Stimulated activated naive B cell treated with anti-CD40 and anti-IgM and Interleukin-4, amounts not matched to agents 10 μg/mL and 1 μg/mL and 100 μg/mL, for 72 hours (primary cell): ENCODE measurements at places on chromosomes 11 and 22.

DNA sequence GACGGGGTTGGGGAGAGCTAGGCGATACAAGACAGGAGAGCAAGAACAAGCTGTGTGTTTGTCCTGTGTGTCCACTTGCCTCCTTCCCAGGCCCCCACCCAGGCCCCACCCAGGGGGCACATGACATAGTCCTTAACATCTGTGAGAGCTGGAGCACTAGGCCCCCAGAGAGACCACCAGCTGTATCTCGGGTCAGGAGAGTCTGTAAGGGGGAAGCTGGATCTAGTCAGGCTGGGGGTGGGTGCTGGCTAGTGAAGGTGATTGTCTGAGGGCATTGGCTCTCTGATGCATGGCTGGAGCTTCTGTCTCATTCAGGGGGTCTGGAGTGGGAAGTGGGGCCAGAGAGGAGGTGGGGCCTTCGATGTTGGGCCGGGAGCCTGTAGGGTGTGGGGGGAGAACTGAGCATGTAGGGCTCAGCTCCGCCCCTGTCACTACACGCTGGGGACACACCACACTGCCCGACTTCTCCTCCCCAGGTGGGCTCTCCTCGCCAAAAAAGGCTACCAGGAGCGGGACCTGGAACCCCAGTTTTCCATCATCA is 571 bp downstream of the P2RX6 start:
- no peak for DNase-seq
- H3K27ac ChIP-seq, result no peak overlapping the region
- no peaks in the 10 kb centered on the region for H3K36me3 ChIP-seq
- H3K4me1 ChIP-seq, result peaks cover 20% of the 10 kb centered on the region
- peak overlapping the region; percentile 85 for H3K4me3 ChIP-seq

DNA sequence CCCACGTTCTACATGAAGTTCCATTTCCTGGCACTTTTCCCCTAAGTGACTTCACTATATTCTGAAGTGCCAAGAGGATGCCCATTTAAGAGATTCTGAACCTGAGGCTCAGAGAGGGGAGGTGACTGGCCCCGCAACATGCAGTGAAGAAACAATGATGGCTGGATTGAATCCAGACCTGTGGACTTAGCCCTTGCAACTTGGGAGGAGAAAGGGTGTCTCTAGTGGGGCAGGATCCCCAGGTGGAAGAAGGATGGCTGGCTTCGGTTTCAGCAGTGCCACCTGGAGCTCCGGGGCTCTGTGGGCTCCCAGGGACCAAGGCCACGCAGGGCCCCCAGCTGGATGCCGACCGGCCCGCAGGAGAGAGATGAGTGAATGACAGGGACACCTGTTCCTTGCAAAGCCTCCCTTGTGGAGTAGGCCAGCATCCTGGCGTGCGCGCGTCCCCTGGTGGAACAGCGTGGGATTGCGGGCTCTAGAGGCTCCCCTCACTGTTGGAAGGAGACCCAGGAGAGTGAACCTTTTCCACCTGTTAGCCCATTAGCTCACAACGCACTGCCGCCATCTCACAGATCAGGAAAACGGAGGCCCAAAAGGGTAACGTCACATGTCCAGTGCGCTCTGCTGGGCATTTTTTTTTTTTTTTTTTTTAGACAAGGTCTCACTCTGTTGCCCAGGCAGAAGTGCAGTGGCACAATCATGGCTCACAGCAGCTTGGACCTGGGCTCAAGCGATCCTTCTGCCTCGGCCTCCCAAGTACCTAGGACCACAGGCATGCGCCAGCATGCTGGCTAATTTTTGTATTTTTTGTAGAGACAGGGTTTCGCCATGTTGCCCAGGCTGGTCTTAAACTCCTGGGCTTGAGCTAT is 104.7 kb downstream of the KIAA1671 start:
- H3K27ac ChIP-seq, result no peak overlapping the region
- no peak overlapping the region for H3K4me3 ChIP-seq
- no peaks in the 10 kb centered on the region for H3K4me1 ChIP-seq
- no peaks in the 10 kb centered on the region for H3K36me3 ChIP-seq

DNA sequence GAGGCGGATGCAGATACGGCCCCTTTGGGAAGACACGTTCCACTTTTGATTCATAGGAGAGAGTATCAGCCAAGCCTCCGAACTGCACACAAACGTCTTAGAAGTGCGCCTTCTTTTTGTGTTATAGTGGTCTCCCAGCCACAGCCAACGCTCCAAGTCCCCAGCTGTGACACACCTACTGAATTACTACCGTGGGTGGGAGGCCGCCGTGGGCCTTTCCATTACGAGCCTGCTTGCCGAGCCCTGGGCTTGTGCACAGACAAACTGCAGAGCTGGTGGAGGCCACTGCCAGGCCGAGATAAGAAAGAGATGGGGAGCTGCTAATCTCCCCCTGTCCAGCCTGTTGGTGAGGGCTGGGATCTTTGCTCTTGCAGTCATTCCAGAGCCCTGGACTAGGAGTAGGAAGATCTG is 761 bp downstream of the HMBS start:
- H3K4me1 ChIP-seq, result peaks cover 28% of the 10 kb centered on the region
- H3K27me3 ChIP-seq, result no peaks in the 10 kb centered on the region
- peak overlapping the region; percentile 98 for H3K27ac ChIP-seq
- DNase-seq, result no peak
- H3K36me3 ChIP-seq, result peaks cover 26% of the 10 kb centered on the region

GRCh38 chr22:19664951-19665783 is 49.1 kb upstream of the SEPTIN5 start:
- no peak overlapping the region for H3K27ac ChIP-seq
- peaks cover under 1% of the 10 kb centered on the region for H3K4me1 ChIP-seq
- H3K27me3 ChIP-seq, result peaks cover 13% of the 10 kb centered on the region
- no peak for DNase-seq
- no peak overlapping the region for H3K4me3 ChIP-seq

DNA sequence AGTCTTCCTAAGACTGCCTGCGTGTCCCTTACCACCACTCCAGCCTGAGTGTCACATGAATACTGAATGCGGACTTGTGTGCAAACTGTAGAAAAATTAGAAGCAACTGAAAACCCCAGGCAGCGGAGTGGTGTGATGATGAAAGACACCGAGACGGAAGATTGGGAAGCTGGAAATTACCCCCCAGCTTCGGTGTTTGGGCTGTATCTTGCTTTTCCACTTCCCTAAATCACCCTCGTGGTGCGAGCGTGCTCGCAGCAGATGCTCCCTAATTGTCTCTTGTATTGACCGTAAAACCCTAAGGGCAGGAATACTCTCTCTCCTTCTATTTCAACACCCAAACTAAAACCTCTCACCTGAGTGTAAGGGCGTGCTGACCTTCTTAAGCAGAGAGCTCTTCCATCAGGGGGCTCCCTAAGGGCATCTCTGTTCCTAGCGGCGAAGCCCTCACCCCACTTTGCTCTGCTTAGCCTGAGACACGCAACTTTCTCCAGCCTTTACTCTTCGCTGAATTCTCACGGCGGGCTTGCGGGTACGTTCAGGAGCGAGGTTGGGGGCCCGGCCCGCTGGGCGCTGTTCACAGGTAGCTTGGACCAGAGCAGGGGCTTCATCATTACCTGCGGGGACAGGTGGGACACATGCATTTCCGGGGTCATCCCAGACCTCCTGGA is 62.4 kb downstream of the CRYBB2 start:
- DNase-seq, result no peak
- H3K4me3 ChIP-seq, result peak overlapping the region; percentile 87
- H3K4me1 ChIP-seq, result peaks cover 37% of the 10 kb centered on the region
- peaks cover 51% of the 10 kb centered on the region for H3K27me3 ChIP-seq
- no peaks in the 10 kb centered on the region for H3K36me3 ChIP-seq
- peak overlapping the region; percentile 79 for H3K27ac ChIP-seq

DNA sequence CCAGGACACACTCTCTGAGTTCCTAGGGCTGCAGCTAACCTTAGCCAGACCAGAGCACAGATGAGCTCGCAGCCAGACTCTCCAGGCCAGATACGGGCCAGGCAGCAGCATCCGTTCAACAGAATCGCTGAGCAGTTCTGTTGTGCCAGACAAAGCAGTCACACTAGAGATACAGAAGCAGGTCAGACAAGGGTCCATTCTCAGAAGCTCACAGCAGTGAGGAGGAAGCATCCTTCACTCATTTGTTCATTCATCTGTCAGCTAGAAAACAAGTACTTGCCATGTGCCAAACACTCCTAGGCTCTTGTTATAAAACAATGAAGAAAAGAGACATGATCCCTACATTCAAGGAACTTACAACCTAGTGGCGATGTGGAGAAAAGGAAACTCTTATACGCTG is 2.6 kb downstream of the LMO2 start:
- peaks cover 22% of the 10 kb centered on the region for H3K27me3 ChIP-seq
- no peak overlapping the region for H3K4me3 ChIP-seq
- H3K36me3 ChIP-seq, result no peaks in the 10 kb centered on the region
- no peak for DNase-seq
- H3K4me1 ChIP-seq, result peaks cover 61% of the 10 kb centered on the region
- H3K27ac ChIP-seq, result no peak overlapping the region

DNA sequence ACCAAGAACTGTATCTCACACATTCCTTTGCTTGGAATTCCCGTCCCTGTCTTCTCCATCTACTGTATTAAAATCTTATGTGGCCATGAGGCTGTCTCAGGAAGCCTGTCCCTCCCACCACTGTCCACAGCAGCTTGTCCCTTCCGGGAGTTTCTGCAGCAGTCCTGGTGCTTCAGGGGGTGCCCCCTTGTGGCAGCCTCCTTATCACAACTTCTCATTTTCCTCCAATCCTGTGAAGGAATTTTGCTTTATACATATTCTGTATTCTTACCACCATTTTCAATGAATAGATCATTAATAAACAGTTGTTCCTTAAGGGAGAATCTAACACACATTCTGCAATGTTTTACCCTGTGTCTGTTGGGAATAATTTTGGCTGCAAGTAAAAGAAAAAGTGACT is 220.4 kb upstream of the RAG2 start:
- H3K27ac ChIP-seq, result no peak overlapping the region
- H3K4me3 ChIP-seq, result no peak overlapping the region
- H3K36me3 ChIP-seq, result no peaks in the 10 kb centered on the region
- H3K4me1 ChIP-seq, result no peaks in the 10 kb centered on the region

DNA sequence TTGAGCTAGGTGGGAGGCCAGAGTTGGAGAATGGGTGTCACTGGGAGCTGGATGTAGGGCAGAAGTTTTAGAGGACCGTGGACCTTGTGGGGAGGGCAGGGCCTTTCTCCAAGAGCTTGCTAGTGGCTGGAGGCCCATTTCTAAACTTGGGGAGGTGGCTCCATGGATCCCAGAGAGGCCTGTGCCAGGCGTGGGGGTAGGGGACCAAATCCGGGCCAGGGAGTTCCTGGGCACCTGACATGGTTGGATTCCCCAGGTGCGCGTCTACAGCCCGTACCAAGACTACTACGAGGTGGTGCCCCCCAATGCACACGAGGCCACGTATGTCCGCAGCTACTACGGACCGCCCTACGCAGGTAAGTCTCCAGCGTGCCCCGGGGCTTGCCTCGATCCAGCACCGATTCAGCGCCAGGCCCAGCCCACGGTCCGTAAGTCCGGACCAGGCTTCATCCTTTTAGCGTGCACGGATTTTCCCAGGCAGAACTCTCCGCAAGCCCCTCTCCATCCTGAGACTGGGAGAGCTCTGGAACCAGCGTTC is 14.2 kb downstream of the PLEKHB1 start:
- peaks cover 9% of the 10 kb centered on the region for H3K4me1 ChIP-seq
- H3K27me3 ChIP-seq, result peaks cover 9% of the 10 kb centered on the region
- peak overlapping the region; percentile 78 for H3K4me3 ChIP-seq
- H3K27ac ChIP-seq, result no peak overlapping the region

DNA sequence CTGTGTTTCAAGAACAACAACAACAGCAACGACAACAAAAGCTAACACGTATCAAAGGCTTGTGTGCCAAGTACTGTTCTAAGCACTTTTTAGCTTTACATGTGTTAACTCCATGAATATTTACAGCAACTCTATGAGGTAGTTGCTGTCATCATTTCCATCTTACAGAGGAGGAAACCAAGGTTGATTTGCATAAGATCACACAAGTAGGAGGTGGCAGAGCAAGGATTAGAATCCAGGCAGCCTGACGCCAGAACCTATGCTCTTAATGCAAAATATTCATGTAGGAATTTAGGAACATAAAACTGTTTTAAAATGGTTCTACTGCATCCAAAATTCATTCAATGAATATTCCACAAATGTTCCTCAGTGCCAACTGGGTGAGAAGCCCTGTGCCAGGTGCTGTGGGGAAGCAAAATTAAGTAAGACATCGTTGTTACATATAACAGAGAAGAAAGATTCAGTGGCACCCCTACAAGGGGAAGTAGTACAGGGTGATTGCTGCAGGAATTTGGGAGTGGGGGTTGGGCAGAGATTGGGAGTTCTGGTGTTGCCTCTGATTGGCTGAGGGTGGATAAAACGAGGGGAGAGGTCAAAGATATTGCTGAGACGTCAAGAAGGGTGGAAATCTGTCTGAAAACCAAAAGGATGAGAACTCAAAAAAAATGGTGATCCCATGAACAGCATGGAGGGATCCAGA is 86.1 kb upstream of the ARHGAP20 start:
- peaks cover 10% of the 10 kb centered on the region for H3K27me3 ChIP-seq
- no peak overlapping the region for H3K4me3 ChIP-seq
- H3K36me3 ChIP-seq, result no peaks in the 10 kb centered on the region
- no peak overlapping the region for H3K27ac ChIP-seq
- peaks cover 8% of the 10 kb centered on the region for H3K4me1 ChIP-seq

DNA sequence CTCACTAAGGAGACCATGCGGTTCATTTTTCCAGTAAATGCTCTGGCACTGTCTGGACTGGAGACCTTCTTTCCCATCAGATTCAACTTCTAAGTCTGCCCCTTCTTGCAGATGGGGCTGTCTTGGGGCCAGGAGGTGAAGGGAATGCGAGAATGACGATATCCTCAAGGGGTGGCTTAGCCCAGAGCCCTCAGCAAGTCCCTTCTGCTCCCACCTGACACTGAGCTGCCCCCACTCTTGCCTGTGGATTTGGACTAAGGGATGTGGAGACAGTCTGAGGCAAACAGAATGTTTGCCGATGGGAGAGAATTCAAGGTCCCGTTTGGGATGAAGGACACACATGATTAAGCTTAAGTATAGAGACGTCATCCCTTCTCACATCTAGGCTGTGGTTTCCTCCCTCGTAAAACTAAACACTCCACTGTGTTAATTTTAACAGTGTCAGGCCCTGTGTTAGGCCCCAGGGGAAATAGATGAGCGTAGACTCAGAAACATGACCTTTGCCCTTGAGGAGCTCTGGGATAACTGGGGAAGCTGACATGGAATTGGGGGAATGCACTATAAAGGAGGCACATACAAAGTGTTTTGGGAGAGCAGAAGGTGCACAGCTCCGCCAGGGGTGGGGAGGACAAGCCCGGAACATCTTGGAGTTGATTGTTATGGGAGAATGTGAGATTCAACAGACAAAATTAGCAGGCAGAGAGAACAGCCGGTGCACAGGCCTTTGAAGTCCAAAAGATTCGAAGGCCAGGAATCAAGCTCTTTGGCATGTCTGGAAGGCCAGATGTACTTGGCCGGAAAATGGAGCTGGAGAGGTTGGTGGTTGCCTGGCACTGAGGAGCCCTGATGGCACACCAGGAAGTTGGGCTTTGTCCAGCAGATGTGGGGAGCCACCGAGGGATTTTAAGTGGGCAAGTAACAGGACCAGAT is 71.6 kb downstream of the ST3GAL4 start:
- H3K27me3 ChIP-seq, result peaks cover 15% of the 10 kb centered on the region
- H3K4me1 ChIP-seq, result peaks cover 39% of the 10 kb centered on the region
- H3K27ac ChIP-seq, result peak overlapping the region; percentile 59
- no peaks in the 10 kb centered on the region for H3K36me3 ChIP-seq
